ENCODE measurements at places on chromosomes 13 and 19.

DNA sequence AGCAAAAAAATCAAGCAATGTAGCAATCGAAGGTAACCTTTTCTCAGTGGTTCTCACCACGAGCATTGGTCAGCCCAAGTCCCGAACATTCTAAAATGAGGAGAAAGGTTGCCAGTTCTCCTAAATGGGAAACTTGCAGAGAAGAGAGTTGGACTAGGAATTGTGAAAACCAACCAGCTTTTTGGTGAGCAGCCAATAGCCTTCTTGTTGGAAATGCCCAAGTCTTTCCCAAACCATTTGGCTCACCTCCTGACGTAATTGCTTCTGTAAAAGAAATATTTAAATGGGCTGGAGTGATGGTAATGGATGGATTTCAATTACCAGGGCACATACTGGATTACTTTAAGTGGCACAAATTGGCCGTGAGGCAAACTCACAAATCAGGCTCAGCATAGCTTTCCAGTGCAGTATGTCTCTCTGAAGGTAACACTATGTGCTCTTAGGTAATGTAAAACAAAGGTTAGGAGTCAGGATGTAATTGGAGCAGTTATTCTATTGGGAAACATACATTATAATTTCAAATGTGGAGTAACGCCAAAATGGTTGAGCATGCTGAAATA lies 423.2 kb downstream of the KLF5 start:
- no peak for DNase-seq

- DNase-seq = peak; percentile 64
Measured at GRCh38 chr13:112968910-112969691, at the start of gene MCF2L. MCF2L (plus strand) TSS chr13:112969214; CDS start chr13:112969380, 166 bp downstream.

DNA sequence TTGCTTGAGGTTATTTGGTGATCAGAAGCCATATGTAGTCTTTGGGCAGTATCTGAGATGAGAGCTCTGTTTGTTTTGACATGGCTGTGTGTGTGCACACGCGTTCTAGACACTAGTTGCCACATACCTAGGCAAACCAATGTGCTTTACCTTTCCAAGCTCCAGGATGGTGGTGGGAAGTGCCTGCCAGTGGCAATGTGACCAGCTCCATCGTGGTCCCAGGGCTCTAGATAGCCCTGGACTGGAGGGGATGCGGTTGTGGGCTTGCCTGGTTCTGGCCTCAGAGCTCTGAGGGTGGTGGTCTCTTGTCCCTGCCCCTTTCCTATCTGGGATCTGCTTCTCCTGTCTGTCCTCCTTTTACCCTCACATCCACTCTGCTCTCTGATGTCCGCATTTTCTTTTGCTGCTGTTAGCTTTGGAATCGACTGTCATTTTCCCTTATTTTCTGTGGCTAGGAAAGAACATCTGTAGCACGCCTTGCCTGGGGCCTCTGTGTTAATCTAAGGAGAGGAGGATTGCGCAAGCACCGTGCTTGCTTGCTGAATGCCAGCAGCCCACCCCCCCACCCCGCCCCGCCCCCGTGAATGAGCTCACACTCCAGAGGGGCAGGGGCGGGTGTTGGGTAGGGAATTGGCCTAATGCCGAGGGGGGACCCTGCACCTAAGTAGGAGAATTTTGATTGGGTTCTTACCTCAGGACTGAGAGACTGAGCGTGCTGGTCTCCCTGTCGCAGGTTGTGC lies 89.5 kb downstream of the ARHGEF7 start:
- peak; percentile 15 for DNase-seq

DNA sequence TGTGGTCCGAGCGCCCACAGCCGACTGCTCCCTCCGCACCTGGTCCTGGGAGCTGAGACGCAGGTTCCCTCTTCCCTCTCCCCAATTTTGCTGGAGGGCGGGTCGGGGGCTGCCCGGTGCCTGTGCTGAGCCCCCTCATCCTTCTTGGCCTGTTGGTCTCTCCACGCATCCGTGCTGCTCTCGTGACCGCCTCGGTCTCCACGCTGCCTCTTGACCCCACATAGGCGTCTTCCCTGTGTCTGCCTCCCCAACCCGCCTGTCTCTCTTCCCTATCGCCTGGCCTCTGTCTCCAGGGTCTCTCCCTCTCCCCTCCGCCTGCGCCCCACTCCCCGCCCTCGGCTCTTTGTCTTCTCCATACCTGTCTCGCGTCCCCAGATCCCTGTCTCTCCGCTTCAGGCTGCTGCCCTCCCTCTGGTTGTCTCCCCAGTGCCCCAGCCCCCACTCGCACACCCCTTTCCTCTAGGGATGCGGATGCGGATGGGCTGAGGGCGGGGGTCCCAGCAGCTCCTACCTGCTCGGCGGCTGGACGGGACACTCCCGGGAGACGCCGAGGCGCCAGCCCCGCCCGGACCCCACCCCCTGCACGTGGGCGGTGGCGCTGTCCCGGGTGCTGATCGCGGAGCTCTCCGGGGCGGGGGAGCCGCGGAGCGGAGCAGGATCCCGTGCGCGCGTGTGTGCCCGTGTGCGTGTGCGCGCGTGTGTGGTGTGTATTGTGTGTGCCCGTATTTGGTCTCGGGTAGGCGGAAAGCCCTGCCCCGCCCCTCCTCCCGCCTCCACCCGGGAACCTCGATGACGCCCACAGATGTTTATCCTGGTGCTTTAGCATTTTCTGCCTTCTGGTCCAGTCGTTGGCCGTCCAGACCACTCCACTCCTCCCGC lies at the start of gene SYT5:
SYT5 (minus strand) TSS at position 684 of the 879 bp plus-strand sequence. CDS start 1,248 bp downstream, outside the sequence.
- DNase-seq = peak; percentile 82

- DNase-seq = no peak
Measured at GRCh38 chr13:25186187-25186586, 14.1 kb upstream of the AMER2 start.

DNA sequence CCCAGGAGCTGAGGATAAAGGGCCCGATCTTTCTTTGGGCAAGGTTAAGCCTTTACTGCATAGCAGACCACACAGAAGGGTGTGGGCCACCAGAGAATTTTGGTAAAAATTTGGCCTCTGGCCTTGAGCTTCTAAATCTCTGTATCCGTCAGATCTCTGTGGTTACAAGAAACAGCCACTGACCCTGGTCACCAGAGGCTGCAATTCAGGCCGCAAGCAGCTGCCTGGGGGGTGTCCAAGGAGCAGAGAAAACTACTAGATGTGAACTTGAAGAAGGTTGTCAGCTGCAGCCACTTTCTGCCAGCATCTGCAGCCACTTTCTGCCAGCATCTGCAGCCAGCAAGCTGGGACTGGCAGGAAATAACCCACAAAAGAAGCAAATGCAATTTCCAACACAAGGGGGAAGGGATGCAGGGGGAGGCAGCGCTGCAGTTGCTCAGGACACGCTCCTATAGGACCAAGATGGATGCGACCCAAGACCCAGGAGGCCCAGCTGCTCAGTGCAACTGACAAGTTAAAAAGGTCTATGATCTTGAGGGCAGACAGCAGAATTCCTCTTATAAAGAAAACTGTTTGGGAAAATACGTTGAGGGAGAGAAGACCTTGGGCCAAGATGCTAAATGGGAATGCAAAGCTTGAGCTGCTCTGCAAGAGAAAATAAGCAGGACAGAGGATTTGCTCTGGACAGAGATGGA lies 8.4 kb upstream of the CEACAM19 start:
- no peak for DNase-seq

GRCh38 chr19:1261538-1261797 lies 7.7 kb upstream of the CIRBP start:
- DNase-seq = no peak

- no peak for DNase-seq
Measured at GRCh38 chr13:76687467-76687866, 198.7 kb downstream of the KCTD12 start.

DNA sequence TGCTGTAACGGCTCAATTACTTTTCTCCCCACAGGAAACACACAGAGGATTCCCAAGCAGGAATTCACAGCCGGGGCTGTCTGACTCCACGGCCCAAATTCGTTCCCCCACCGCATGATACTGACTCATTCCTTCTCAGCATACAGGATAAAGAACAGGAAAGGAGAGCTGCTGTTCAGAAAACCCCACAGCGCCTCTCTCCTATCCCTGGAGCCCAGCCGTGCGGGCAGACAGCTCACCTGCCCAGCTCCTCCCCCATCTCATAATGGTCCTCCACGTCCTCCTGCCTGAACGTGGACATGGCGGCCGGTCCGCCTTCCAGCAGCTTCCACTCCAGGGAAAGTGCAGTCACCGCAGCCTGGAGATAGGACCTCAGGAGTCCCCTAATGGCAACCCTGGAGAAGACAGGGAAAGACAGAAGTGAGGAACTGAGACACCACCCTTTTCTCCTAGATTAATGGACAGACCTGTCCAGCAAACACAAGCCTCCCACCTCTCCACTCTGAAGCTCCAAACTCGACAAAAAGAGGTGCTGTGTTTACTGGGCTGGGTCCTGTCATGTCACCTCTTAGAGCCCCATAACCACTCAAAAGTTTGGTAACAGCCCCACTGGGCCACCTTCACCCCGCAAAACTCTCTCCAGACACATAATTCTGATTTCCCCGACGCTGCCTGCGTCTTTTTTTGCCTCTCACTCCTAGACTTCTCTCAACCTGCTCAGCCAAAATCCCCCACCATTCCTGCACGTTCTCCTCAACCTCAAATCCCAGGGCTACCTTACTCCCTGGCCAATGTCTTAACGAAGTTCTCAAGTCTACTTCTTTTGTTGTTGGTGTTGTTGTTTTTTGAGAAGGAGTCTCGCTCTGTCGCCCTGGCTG lies 1.2 kb downstream of the DAPK3 start:
- DNase-seq = peak; percentile 72

DNA sequence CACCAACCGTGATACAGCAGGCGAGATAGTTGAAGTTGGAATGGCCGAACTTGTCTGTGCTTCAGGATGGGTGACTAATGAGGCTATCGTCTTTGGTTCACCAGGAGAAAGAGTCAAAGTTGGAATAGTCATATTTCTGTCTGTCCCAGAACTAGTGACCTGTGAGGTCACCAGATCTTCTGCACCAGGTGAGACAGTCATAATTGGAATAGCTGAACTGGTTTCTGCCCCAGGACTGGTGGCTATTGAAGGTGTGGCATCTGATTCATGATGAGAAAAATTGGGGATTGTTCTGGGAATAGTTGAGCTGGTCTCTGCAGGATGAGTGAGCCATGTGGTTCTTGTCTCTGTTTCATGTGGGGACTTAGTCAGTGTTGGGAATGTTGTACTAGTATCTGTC lies 71.6 kb downstream of the MUC16 start:
- DNase-seq = no peak

DNA sequence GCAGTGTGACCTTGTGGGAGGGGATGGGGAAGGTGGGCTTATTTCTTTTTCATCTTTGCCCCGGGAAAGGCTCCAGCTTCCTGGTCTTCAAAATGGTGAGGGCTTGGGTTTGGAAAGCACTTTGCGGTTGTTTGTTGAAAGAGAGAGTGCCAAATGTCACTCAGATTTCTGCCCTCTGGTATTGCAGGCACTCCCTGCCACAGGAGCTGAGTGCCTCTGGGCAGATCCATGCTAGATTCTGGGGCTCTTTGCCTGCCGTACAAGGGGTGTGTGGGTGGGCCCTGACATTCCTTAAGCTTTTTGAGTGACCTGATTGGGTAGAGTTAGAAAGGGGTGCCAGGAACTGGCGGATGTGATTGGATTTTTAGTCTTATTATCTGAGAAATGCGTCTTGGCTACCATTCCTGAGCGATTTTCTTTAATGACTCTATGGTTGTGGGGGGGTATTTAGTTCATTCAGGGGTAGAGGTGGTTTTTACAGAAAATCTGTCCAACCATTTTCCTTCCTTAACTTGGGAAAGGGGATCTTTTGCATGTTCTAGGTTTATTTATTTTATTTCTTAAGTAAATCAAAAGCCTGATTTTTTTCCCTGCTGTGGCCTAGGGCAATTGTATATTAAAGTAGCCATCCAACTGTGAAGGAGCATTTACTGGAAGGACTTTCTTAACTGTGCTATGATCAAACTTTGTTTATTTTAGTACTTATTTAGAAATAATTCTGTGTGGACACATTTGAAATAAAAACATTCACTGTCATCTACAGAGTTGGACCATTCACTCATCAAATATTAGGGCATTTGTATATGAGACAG lies 3.2 kb downstream of the ARHGAP35 start:
- DNase-seq = peak; percentile 67

GRCh38 chr19:31290931-31291590 lies 58.2 kb downstream of the TSHZ3 start:
- no peak for DNase-seq

GRCh38 chr19:8595651-8596050 lies 14.9 kb downstream of the ADAMTS10 start:
- no peak for DNase-seq

DNA sequence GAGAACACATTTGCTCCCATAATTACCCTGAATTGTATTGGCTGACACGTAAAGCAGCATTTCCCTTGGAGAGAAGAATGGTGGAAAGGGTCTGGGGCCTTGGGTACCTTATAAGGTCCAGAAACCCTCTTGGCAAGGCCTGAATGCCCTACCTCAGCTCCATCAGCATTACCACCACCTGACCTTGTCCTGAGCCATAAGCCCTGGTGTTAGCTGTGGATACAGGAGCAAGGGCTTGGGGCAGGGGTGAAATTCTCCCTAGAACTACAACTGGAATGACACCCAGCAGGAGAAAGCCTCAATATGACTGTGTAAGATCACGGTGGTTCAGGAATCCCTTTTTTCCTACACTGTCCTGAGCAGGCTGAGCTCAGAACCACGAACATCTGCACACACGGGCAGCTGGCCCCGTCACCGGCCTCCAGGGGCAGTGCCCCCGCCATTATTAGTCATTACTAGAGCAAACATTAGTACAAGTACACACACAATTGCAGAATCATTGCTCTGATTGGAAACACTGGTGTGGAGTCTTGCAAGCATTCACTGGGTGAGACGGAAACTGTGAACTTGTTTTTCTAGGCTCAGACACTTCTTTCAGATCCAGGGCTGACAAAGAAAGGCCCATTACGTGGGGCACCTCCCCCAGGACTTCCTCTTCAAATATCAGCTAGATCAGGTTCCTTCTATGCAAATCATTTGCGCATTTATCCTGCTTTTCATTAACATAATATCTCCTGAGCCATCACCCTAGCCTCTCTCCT lies 26.8 kb upstream of the MTIF3 start:
- DNase-seq = no peak

- no peak for DNase-seq
Measured at GRCh38 chr19:12162513-12162881, 399 bp upstream of the ZNF136 start.

GRCh38 chr13:103224804-103225203 lies 158.6 kb upstream of the SLC10A2 start:
- DNase-seq = no peak

DNA sequence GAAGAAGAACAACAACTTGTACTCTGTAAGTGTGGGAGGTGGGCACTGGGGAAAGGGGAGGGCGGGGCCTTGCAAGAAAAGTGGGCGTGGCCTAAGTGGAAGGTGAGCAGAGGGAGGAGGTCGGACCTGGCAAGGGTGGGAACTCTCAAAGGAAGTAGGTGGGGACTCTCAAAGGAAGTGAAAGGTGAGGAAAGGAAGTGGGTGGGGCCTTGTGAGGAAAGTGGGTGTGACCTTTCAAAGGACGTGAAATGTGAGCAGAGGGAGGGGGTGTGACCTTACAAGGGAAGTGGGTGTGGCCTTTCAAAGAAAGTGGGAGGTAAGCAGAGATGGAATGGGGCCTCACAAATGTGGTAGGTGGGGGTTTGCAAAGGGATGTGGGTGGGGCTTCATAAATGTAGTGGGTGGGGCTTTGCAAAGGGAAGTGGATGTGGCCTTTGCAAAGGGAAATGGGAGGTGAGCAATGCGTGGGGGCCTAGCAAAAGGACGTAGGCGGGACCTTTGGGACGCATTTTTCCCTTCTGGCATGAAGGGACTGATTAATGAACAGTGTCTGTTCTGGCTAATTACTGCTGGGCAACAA lies 25.9 kb downstream of the ACSBG2 start:
- DNase-seq = peak; percentile 39

Data from T47D (cell line).